ENCODE measurements at places on chromosomes 1 and 21.

DNA sequence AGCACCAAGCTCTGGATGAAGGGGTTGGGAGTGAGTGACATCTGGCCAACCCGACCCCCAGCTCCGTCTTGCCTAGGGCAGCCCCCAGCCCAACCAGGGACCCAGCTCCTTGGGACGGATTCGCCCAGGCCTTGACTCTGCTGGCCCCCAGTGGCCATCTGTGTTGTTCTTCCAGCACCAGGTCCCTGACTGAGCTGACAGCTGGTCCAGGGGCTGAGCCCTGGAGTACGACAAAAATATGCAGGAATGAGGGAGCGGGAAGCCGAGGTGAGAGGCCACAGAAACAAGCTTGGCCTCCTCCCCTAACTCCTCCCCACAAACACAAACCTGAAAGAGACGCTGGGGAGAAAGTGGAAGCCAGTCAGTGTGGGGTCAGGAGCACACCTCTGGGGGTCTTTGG lies 55.0 kb upstream of the PAX7 start:
- no peak for DNase-seq

GRCh38 chr1:151157067-151157531 lies 650 bp downstream of the TNFAIP8L2 start:
- no peak for DNase-seq

- no peak for DNase-seq
Measured at GRCh38 chr1:57901208-57901919, 477.5 kb upstream of the DAB1 start.

DNA sequence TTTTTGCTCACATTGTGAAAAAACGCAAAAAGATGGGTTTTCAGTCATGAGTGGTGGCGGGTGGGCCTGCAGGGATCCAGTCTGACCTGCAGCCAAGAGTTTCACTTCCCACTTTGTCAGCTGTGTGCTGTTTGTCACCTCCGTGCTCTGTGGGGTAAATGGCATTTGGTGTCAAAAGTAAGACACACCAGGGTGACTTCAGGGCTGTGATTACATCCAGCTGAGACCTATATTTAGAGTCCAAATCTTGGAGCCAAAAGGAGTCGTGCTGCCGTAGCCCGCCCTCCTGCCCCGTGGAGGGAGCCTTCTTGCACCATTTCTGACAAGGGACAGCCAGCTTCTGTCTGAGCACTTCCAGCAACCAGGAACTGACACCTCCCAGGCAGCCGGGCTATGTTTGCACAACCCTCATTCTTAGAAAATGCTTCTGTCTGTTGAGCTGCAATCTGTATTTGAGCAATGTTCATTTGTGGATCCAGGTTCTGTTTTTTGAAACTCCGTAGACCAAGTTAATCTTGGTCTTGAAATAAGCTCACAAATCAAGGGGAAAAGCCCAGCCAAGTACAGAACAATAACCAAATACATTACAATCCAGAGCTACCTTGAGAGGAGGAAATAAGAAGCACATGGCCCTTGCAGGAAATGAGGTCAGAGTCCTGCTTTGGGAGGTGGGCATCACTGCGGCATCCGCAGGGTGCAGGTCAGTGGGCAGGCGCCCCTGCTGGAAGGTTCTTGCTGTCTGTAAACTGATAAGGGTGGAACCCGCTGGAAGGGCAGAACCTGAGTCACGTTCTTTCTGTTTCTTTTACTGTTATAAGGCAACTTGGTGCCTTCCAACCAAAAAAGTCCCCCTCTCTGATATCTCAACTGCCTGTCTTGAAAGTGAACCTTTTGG lies 14.4 kb downstream of the ABCG1 start:
- DNase-seq = no peak

GRCh38 chr21:15741510-15741909 lies 11.7 kb downstream of the USP25 start:
- DNase-seq = no peak

DNA sequence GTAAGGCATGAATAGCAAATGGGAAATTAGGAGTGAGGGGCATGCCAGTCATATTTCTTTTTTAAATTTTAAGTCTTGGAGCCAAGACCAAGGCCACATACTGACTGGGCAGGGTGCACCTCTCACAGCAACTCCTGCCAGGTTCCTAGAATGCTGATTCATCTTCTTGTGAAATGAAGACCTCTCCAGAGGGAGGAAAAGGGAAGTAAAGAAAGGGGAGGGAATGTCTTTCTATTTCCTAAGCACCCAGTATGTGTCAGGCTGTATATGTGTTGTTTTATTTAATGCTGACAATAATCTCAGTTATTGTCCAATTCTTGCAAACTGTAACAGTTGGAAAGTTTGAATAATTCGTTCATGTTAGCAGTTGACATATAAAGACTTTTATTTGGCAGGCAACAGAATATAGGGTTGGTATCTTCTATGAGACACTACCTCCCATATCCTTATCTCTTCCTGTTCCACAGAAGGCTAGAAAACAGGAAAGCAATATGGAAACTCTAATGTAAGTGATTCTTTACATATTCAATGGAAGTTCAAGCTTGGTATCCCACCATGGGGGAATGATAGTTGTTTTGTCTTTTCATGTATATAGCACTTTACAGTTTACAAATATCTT lies 259.1 kb upstream of the USP24 start:
- DNase-seq = no peak

- DNase-seq = no peak
Measured at GRCh38 chr21:39150877-39151276, 32.4 kb downstream of the PSMG1 start.

- DNase-seq = no peak
Measured at GRCh38 chr1:235014756-235015155, 113.9 kb downstream of the TOMM20 start.

DNA sequence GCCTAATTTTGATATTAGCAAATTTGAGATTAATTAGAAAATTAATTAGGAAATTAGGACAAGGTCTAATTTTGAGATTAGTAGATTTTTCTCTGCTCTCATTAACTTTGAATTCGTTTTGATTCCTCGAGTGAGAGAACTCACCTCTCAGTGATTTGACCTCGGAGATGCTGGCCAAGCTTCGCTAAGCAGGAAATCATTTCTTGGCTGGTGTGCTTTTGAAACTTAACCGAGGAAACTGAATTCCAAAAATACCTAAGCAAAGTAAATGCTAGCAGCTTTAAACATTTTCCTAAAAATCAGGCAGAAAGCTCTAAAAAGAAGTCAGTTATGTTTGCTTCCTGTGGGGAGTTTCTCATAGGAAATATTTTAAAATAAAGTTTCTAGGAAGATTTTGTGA lies 34.9 kb downstream of the CDC14A start:
- no peak for DNase-seq

DNA sequence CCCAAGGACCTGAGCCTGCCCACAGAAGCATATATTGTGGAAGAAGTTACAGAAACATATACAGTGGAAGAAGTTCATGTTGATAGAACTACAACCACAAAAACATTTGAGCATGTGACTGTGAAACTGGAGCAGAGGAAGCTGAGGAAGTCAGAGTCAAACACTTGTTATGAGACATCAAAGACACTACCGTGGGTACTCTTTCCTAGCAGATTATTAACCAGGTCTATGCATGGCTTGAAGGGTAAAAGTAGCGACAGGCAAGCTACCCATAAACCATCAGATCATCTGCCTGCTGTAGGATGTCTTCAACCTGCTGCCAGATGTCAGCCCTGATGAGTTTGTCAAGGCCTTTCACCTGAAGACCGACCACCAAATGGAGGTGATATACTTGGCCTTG lies 35.8 kb downstream of the IVNS1ABP start:
- DNase-seq = no peak

GRCh38 chr1:5481889-5482288 lies 510.3 kb downstream of the NPHP4 start:
- DNase-seq = no peak

DNA sequence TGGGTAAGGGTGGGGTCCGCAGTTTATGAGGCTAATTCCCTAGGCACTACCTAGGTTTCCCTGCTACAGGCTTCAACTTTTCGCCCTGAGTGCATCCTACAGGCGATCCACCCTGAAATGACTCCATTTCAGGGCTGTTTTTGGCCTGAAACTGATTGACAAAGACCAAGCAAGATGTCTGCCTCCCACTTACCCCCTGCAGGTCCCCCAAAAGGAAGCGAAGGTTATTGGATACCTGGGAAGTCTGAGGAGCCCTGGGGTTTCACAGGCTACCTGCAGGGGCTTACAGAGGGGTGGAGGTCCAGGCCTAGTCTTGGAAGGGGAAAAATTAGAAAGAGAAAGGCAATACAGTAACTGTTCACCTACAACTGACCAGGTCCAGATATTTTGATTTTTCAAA lies 3.3 kb upstream of the TBX15 start:
- DNase-seq = no peak

GRCh38 chr1:167364826-167365225 lies 144.1 kb downstream of the POU2F1 start:
- no peak for DNase-seq

- DNase-seq = no peak
Measured at GRCh38 chr1:92784021-92784638, 778 bp downstream of the EVI5 start.

DNA sequence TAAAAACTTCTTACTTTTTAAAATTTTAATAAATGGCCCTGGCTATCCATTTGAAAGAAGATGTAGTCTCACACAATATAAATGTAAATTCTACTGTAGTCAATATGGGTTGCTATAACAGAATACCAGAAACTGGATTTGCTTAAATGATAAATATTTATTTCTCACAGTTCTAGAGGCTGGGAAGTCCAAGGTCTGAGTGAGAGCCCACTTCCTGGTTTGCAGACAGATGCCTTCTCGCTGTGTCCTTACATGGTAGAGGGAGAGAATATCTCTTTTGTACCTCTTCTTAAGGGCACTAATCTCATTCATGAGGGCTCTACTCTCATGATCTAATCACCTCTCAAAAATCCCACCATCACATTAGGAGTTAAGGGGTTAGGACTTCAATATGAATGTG lies 35.2 kb downstream of the EXO1 start:
- DNase-seq = no peak

All from LNCaP clone FGC (cell line).